ENCODE measurements at places on chromosomes 2 and 18. TPM values are rescaled to one million over a fixed set of nuclear protein-coding genes. Genes with fewer than 3 reads are reported as not detected.

Gene GPAT2
- 9.4 TPM for total RNA-seq

Gene FBLN7
- total RNA-seq: 0.43 TPM

Gene CHN1
- 7.8 TPM for total RNA-seq

Gene INPP5D
- 21.7 TPM for total RNA-seq

Gene CROCC2
- 2.9 TPM for total RNA-seq

Gene SCN3A
- 1.4 TPM for total RNA-seq

Gene PRLH
- not detected for total RNA-seq

Gene FMNL2
- 12.0 TPM for total RNA-seq

Gene GPR75
- 0.21 TPM for total RNA-seq

Gene SEPTIN10
- total RNA-seq: 59.0 TPM

Gene TUBA3E
- not detected for total RNA-seq

Gene LAMA1
- not detected for total RNA-seq
